ENCODE measurements at places on chromosomes 4 and X. TPM values are rescaled to one million over a fixed set of nuclear protein-coding genes. Genes with fewer than 3 reads are reported as not detected.

UGT2A1 gene
- total RNA-seq = not detected

SASH3 gene
- not detected for total RNA-seq

ING2 gene
- 43.6 TPM for total RNA-seq

ABCG2 gene
- 310 TPM for total RNA-seq

TCEAL9 gene
- 39.1 TPM for total RNA-seq

DRD5 gene
- total RNA-seq = not detected

EFHC2 gene
- total RNA-seq = not detected

TRIM60 gene
- total RNA-seq = not detected

MAGEA2B gene
- total RNA-seq = not detected

DACH2 gene
- total RNA-seq = not detected

SRPX gene
- total RNA-seq = not detected

DNA sequence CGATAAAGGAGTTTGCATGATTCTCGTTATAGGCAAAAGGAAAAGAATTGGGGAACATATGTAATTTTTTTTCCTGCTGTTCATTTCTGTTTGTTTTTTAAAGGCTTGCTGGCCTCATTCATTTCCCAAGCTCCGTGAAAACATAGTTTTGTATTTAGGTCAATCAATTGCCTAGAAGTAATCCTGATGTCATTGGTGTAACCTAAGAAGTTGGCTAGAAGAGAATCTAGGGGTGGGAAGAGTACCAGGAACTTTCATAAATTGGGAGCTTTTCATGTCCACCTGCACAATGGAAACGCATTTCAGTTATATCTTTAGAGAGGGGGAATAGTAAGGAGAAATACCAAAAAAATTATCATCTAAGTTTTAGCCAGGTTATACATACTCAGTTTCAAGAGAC, 3.8 kb downstream of the RAPGEF2 start:
- DNase-seq = no peak

GRCh38 chrX:70527610-70528345, 83.1 kb downstream of the DLG3 start:
- no peak for DNase-seq

DNA sequence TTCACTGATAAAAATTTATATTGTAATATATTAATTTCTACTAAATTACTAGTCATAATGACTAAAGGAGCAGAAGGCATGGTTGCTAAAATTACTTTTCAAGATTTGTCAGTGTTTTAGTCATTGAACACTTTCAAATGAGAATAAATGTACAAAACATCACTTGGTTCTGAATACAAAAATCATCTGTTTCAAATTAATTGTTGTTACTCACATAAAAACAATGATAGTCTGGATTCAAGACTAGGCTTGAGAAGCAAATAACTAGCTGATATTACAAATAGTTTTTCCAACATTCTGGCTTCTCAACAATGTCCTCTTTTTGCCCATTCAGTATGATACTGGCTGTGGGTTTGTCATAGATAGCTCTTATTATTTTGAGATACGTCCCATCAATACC, 112.5 kb downstream of the ANAPC10 start:
- DNase-seq = no peak

GRCh38 chr4:124279741-124280140, 432.8 kb downstream of the ANKRD50 start:
- DNase-seq = peak; percentile 25

GRCh38 chrX:154661170-154661569, 7.8 kb upstream of the CTAG2 start:
- DNase-seq = no peak

- no peak for DNase-seq
Measured at GRCh38 chr4:79046016-79046592, 106.9 kb upstream of the PAQR3 start.

DNA sequence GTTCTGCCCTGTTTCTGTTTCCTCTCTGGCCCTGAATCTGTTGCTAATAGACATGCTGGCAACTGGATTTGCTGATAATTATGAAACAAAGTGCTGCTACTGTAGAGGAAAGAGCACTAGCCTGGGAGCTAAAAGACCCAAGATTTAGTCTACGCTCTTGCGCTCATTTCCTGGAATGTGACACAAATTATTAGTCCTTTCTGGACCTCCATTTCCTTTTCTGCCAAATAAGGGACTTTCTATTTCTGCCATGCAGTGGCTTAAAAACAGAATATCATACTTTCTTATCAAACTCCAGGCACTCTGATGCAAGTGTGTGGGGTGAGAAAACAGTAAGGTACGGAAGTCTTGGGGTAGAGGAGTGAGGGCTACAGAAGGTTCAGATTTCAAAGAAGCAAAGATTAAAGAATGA, 48.3 kb upstream of the GPR174 start:
- no peak for DNase-seq

DNA sequence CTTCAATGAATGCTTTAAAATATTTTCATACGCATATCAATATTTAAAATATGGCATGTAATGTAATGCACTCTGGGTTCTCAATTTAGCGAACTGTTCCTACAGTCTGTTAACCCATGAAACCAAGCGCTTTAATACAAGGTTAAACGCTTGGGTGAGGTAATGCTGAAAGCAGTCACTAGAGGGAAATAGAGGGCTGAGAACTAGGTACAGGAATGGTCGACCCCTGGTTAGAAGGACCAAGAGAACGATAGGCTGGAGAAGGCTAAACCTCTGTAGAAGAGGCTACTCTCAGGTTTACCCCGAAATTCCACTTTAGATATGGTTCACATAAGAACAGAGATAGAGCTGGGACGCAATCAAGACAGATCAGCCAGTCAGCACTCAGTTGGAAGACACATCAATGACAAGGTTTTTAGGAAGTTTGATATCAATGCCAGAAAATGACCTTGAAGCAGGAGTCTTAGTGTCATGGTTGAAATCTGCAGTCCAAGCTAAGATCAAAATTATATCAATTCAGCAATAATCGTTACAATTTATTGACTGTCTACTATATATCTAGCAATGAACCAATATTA, 26.9 kb downstream of the ARSJ start:
- no peak for DNase-seq

DNA sequence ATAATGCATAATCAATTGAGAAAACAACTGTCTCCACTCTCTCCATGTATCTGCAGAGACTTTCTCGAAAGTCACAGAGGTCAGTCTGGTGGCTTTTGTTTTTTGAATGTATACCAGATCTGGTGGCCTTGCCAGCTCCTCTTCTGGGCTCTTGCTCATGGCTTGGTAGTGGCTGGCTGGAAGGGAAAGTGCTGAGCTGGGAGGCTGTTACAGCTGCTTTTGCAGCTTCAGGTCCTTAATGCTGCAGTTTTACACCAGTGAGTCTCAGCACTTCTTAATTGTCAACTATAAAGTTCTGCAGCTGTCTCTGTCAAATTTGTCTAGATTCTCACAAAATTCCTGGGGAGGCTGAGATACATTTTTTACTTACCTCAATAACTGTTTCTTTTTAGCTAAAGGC, 390.0 kb downstream of the GRXCR1 start:
- DNase-seq = no peak

- DNase-seq = no peak
Measured at GRCh38 chr4:110702326-110702725, 79.4 kb upstream of the PITX2 start.

- DNase-seq = no peak
Measured at GRCh38 chrX:108415891-108416290, 22.3 kb downstream of the COL4A6 start.

DNA sequence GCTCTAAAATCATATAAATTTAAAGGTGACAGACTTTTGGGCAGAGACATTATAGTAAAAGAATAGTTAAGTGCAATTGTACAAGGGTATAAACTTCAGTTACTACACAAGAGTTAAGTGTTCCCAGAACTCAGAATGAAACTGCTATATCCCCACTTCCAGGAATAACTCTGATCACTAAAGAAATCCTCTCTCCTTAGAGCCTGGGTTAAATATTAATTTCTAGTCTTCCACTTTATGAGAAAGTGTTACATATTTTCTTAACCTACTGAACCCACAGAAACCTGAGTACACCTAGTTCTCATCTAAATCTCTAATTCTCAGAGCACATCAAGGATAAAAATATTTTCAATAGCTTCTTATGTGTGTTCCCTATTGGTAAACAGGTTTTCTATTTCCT, 99.1 kb upstream of the USP38 start:
- no peak for DNase-seq

DNA sequence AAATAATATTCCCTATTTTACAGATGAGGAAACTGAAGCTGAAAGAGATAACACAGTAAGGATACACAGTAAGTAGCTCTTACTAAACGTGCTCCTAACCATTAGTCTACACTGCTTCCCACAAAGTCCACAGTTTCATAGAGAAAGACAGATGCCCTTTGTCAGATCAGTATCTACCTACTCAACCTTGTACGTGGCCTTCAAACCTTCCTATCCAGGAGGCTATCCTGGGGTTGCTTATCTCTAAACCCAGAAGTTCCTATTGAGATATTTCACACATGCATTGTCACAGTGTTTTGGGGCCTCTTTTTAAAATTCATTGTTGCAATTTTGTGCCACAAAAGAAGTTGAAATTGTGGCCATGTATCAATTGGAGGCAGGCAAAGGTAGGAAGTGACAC, 208.0 kb downstream of the ENOX2 start:
- no peak for DNase-seq

DNA sequence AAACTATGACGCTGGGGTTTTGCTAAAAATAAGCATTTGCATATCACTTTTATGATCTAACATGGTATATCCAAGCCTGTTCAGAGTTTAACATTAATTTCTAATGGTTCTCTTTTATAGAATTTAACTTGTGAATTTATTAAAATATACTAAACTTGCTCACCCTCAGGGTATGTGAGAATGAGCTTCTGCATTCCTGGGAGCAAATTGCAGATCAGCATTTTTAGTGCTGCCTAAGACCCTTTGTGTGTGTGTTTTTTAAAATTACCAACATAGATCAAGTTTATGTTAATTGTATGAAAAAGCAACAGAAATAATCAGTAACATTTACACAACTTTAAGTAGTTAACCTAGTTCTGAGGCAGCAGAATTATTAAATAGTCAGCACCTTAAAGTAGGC, 218.0 kb upstream of the AGA start:
- no peak for DNase-seq

GRCh38 chr4:66204534-66205247, 534.4 kb upstream of the EPHA5 start:
- no peak for DNase-seq

GRCh38 chrX:109626637-109627036, 1.7 kb upstream of the KCNE5 start:
- DNase-seq = no peak

DNA sequence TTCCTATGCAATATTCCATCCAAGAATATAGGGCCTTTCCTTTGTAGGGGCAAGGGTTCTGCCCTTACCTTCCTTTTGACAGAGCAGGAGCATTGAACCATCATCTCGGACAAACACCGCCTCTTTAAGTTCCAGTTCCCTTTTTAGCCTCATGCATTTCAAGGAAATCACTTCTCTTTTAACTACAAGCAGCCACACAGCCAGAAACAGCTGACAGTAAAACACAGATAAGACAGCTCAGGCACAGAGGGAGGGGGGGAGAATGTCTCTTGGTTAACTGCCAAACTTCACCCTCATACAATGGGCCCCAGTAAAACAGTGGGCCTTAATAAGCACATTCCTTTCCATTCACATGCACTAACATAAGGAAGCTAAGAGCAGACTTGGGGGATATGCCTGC, 648.3 kb downstream of the GABRG1 start:
- no peak for DNase-seq

GRCh38 chrX:23764188-23764984, 18.6 kb upstream of the SAT1 start:
- DNase-seq = no peak

DNA sequence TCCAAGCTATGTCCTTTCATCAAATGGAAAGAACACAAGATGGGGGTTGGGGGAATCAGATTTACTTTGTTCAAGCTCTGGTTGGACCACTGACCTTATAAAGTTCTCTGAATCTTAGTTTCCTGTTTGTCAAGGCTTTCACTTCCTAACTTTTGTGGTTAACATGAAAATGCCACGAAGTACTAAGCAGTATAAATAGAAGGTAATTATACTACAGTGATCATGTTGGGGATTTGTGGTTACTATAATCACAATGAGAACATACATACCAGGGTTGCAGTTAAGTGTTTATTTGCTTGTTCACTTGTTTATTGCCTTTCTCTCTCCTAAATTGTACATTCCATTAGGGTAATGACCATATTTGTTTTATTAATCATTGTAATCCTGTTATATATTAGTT, 53.2 kb downstream of the SPRY1 start:
- DNase-seq = peak; percentile 18

- no peak for DNase-seq
Measured at GRCh38 chr4:70623323-70623722, 5.2 kb upstream of the ENAM start.

GRCh38 chrX:56569378-56570057, 6.1 kb downstream of the UBQLN2 start:
- DNase-seq = no peak

DNA sequence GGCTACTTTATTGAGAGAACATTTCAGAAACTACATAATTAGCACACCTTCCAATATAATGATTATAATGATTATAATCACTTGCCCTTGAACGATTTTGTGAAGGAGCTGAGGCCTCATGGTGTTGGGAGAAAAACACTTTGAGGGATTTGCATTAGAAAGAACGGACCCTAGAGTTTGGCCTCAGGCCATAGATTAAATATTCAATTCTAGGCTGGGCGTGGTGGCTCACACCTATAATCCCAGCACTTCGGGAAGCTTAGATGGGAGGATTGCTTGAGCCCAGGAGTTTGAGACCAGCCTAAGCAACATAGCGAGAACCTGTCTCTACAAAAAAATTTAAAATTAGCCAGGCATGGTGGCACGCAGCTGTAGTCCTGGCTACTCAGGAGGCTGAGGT, 12.9 kb upstream of the PRKG2 start:
- no peak for DNase-seq

- no peak for DNase-seq
Measured at GRCh38 chrX:108811891-108812290, 75.5 kb upstream of the IRS4 start.

DNA sequence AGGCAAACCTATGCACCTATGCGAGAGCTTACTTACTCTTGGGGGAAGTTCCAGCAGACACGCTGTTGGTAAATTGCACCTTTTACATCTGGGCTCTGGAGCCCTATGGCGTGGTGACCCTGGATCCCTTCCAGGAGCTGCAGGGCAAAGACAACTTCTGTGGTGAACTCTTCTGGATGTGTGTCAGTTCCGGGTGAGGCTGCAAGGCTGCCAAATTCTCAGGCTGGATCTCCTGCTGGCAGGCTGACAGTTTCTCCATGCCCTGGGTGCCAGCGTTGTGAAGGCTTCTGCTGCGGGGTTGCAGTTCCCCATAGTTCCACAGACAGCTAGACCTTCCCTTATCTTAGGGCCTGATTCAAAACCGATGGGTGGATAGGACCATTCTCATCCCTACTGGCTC, 37.9 kb downstream of the RAP2C start:
- no peak for DNase-seq
